NCI-H1436 treated with DMSO at 0.1 percent for 48 hours (cell line): ENCODE measurements at places on chromosomes 5 and 9.

DNA sequence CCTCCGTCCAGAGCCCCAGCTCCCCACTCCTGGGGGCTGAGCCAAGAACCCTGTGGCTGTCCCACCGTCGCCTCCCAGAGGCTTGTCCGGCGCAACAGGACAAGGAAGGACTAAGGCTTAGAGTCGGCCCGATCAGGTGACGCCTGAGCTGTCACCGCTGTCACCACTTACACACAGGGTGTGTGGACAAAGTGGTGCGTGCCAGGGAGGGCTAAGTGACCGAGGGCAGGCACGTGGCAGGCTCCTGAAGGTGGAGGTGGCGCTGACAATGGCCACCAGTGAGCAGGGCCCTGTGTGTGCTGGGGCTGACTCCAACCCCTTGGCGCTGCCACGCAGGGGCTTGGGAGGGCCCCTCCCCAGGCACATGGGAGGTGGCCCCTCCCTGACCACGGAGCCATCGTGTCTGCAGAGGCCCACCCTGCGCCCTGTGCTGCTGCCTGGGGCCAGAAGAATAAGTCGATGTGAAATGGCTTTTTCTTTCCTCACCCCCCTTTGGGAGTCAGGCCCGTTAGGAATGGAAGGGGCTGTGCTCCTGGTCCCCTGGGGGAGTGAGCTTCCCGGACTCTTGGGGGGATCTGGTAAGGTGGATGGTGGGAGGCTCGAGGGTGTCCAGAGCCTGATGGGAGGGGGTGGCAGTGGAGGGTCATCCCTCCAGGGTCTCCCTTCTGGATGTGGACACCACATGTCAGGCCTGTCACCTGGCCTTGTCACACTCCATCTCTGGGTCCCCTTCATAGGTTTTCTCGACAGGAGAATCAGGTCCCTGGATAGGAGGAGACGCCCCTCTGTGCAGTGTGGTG is 2.6 kb upstream of the GPSM1 start:
- DNase-seq: no peak

- no peak for DNase-seq
Measured at GRCh38 chr9:81351166-81351565, 338.2 kb downstream of the TLE1 start.

GRCh38 chr9:37503736-37504135 is 18.0 kb downstream of the POLR1E start:
- DNase-seq: no peak

DNA sequence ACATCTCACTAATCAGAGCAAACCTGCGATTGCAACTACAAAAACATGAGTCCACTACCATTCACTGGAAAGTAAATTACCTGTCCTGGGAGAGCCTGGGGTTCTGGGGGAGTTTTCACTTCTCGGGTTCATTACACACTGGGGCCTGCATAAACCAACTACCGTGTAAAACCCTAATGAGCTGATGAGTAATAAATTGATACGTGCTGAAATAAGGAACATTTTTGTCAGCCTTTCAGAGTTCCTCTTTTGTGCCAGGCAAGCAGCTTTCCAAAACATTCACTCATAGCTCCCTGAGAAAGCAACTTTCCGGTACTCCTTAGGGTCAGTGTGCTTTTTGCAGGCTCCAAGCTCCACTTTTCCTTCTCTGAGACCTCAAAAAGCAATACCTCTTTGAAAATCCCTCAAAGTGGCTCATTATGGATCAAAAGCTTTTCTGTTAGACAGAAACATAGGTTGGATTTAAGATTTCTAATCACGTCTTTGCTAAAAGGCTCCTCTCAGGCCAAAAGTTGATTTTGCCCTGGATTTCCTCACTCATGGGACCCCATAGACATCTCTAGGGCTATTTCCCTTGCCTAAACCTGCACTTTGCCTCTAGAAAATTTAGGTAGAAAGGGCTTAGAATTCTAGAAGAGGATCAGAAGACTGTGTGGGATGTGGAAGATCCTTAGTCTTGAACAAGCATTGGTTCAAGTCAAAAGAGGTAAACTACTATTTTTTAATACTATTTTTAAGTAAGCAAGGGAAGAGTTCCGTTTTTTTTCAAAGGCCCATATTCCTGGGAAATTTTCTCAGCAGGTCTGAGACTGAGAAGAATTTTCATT is 74.8 kb downstream of the ST8SIA4 start:
- no peak for DNase-seq

DNA sequence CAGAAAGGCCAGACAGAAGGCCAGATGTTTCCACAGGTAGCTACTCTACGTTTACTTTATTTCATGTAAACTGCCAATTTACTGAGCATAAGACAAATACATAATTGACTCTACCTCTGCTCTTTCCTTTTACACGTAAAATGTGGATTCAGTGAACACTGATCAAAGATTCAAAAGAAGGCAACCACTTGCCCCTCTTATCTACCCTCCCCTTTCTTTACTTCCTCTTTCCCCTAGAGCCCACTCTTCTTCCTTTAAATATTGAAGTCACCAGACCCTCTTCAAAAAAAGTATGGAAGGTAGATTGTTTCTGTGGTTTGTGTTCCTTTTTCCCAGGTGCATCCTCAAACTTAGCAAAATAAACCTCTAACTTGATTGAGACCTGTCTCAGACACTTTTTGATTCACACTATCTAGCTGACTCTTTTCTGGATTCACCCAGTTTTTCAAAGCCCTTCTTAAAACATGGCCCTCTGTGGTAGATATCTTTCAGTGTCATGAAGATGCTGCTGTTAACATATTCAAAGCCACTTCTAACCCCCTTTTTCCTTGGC is 6.7 kb downstream of the FAM114A2 start:
- DNase-seq: no peak

- DNase-seq: peak; percentile 52
Measured at GRCh38 chr5:115431116-115431515, 113.5 kb downstream of the FEM1C start.

DNA sequence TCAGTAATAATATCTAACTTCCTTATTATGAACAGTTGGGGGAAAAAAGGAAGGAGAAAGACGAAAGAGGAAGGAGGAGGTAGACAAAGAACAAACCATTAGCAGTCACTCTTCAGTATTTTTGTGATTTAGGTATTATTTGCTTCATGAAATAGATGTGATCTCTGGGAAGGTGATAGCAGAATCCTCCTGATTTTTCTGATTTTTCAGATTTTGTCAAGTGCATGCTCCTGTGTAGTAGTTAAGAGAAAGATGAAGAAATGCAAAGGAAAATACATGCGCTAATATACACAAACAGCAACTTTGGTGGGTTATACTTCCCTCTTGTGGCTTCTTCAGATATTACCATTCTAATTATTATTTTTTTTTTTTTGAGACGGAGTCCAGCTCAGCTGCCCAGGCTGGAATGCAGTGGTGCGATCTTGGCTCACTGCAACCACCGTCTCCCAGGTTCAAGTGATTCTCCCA is 31.6 kb downstream of the LMNB1 start:
- DNase-seq: no peak

GRCh38 chr5:173591056-173591514 is 25.4 kb downstream of the BOD1 start:
- DNase-seq: no peak

DNA sequence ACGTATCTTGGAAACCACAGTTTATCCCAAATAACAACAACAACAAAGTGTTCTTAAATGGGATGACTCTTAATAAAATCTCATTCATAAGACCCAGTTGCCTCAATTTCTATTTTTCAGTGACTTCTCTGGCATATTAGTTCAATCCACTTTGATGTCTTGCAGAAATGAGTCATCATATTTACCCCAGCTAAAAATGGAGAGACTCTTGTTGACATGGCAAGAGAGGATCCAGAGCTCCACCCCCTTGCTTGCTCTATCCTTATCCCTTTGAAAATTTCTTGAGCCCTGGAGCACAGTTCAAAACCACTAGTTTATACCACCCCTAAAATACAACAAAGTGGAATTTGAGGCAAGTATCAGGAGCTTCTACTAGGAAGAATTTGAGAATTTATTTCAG is 20.8 kb downstream of the VCAN start:
- DNase-seq: no peak

GRCh38 chr5:72121780-72122445 is 14.6 kb downstream of the MAP1B start:
- DNase-seq: peak; percentile 58

- DNase-seq: no peak
Measured at GRCh38 chr9:105053209-105053652, 125.3 kb upstream of the ABCA1 start.

GRCh38 chr9:13589034-13589737 is 309.7 kb upstream of the MPDZ start:
- no peak for DNase-seq

DNA sequence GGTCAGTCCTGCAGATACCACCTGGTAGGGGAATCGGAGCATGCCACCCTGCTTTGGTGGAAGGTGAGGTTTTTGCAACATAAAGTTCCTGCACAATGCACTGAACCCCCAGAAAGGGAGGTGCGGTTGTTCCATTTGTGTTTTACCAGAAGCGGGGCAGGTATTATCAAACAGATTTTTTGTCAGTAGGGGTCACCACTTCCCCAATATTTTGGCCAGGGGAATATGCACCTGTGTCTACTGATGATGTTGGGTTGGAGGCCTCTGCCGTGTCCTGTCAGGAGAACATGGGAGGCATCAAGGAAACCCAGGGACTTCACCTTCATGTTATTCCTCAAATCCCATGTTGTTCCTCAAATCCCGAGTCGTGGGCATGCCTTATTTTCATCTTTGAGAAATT is 438.7 kb downstream of the NTRK2 start:
- no peak for DNase-seq

DNA sequence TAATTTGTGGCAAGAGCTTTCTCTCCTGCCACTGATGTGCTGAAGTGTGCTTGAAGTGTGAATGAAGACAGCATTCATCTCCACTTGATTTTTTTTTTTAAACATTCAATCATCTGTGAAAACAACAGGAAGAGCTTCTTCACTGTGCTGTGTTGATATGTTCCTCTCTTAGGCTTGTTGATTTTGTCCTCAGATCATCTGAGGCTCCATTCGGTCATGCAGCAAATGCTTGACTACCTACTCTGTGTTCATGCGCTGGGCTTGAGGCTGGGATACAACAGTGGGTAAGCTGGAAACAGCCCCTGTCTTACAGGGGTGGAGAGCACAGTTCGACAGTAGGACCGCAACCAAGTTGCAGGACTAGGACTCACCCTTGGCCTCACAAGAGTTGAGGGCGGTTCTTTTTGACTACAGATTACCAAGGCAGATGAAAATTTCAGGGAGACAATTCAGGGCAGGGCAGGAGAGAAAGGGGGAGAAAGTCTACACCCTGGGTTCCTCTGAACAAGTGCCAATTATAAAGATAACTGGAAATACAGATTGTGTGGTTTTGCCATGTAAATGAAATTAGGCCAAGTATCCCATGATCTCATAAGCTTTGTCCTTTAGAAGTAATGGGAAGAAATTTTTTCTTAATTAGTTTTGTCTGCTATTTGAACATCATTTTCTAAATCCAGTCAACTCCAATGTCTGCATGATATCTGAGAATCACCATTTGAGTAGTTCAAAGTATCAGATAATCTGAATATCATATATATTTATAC is 31.0 kb upstream of the F2R start:
- no peak for DNase-seq

GRCh38 chr5:127011961-127012644 is 18.3 kb downstream of the MARCHF3 start:
- no peak for DNase-seq

DNA sequence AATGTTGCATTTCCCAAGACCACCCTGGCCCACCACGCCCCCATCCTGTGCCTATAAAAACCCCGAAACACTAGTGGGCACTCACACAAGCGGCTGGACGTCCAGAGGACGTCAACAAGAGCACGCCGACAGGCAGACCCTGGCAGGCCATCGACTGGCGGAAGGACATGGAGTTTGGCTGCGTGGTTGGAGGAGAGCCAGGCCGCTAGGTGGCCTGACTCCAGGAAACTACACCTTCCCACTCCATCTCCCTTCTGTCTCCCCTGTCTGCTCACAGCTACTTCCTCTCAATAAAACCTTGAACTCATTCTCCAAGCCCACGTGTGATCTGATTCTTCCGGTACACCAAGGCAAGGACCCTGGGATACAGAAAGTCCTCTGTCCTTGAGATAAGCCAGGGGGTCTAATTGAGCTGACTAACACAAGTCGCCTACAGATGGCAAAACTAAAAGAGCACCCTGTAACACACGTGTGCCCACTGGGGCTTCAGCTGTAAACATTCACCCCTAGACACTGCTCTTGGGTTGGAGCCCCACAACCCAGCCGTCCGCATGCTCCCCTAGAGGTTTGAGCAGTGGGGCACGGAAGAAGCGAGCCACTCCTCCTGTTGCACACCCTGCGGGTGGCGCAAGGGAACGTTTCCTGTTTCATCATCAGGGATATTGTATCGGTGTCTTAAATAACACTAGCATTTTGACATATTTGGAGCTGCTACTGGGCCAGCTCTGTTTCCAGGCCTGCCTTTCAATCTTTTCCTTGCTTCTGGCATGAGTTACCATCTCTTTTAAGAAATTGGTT is 54.5 kb upstream of the TAF11L2 start:
- DNase-seq: no peak

DNA sequence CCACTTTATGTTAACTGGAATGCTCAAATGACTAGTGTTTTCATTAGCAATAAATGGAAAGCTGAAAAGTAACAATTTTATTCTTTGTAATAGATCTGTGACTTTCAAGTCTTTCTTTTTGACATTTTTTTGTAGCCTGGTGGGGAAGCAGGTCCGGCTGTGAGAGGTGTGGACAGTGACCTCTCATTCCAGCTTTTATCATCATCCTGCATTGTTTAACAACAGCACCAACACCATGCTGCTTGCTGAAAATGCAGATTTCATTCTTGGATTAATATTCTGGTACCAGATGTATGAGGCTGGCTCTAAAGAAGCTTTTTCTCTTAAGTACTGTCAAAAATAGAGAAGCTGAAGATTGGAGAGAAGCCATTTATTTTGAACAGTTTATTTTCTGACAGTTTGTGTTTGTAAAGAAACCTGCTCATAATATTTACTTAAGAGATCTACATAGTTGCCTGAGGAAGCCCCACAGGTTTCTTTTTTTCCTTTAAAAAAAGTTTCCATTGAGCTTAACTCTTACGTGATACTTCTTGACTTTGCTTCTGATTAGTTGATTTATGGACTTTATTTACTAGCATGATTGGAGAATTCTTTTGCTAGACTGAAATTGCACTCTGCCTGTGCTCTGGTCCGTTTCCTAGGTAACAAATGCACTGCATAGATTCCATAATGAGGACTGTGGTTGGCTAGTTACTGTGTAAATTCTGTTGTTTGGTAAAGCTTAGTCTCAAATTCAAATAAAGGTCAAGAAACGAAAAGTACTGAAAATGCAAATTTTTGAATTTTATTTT is 3.4 kb downstream of the KIAA1958 start:
- no peak for DNase-seq

GRCh38 chr9:9949978-9950377 is 662.8 kb downstream of the PTPRD start:
- no peak for DNase-seq

- DNase-seq: no peak
Measured at GRCh38 chr9:99049641-99050040, 55.3 kb upstream of the TGFBR1 start.

DNA sequence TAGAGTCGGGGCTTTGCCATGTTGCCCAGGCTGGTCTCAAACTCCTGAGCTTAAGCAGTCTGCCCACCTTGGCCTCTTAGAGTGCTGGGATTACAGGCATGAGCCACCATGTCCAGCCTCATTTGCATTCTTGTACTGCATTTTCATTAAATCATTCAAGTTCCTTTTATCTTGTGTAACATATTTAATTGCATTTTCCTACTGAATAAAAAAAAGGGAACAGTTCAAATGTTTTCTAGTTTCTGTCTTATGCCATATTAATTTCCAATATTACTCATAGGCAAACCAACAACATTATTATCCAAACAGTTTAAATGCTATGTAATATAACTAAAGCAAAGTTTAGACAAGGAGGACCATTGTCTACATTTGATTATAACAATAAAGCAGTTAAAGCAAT is 6.1 kb downstream of the SLC31A1 start:
- DNase-seq: no peak
